ENCODE measurements at places on chromosomes 12 and 14.

DNA sequence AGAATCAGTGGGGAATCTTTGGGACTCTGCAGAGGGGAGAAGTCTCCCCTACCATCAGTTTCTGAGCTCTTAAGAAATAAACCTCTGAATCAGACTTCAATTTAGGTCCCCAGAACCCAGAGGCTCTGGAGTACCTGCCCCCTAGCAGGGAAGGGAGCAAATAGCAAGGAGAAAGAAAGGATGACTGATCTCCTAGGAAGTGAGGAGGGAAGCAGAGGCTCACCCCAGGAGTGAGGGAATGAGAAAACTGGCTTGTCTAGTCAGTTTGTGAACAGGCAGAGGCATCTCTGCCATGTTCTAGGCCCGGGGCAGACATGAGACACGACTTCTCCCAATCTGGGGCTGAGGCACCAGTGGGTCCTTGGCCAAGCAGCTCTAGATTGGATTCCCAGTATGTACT, 24.3 kb upstream of the SMUG1 start:
- DNase-seq = no peak

- DNase-seq = no peak
These were observed 1.7 kb downstream of the MGST1 start for GRCh38 chr12:16349131-16349460.

DNA sequence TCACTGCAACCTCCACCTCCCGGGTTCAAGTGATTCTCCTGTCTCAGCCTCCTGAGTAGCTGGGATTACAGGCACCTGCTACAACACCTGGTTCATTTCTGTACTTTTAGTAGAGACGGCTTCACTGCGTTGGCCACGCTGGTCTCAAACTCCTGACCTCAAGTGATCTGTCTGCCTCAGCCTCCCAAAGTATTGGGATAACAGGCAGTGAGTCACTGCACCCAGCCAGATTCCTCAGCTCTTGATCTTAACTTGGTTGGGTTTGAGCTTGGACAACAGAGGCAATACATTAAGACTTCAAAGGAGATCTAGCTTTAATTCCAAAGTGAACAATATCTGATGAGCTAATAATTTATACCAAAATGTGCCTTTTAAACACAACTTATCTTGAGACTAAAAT, 5.6 kb downstream of the DAZAP2 start:
- DNase-seq = no peak

GRCh38 chr14:32018391-32019092, 58.6 kb upstream of the ARHGAP5 start:
- DNase-seq = no peak

DNA sequence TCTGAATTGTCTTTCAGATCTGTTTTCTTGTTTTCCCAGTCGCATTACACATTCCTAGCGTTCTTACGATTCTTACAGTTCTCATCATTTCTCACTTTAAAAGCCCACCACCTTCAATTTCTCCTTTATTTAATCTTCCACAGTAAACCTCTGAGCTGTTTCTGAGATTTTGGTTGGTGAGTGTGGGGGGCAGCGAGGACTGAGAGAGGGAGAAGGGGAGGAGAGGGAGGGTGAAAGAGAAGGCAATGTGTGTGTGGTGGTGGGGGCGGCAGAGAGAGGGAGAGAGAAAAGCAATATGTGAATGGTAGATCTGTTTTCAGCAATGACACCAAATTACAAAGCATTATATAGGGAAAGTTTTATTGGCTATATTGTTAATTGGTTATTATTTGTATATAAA, 282.6 kb downstream of the SOX5 start:
- no peak for DNase-seq

- no peak for DNase-seq
These were observed 18.8 kb downstream of the ACVRL1 start for GRCh38 chr12:51926064-51926632.

Data from activated effector memory CD4-positive, alpha-beta T cell treated with Interleukin-2 at 50 U/mL for 16 hours (primary cell).